Epithelial cell of alveolus of lung (primary cell): ENCODE measurements at places on chromosomes 2 and 18. TPM values are rescaled to one million over a fixed set of nuclear protein-coding genes. Genes with fewer than 3 reads are reported as not detected.

GAL3ST2 gene
- total RNA-seq = 0.64 TPM in 1 of 2 replicates, not detected in the other

DOK6 gene
- 0.65 and 14.9 TPM in 2 replicates for total RNA-seq

TANC1 gene
- total RNA-seq = 17.8 and 30.3 TPM in 2 replicates

CYTIP gene
- not detected in 2 replicates for total RNA-seq

ZC3H6 gene
- total RNA-seq = 1.7 and 6.8 TPM in 2 replicates

SCN1A gene
- total RNA-seq = not detected in 2 replicates

GPR45 gene
- not detected in 2 replicates for total RNA-seq

MYCN gene
- total RNA-seq = 0.32 TPM in 1 of 2 replicates, not detected in the other
